ENCODE measurements at places on chromosomes 1 and 21.

- no peak for DNase-seq
These were observed 36.9 kb upstream of the FNBP1L start for GRCh38 chr1:93411000-93411399.

GRCh38 chr1:234881893-234882771 lies 246.5 kb downstream of the TOMM20 start:
- no peak for DNase-seq

GRCh38 chr1:180237869-180238476 lies 7.9 kb downstream of the LHX4 start:
- DNase-seq, result no peak

DNA sequence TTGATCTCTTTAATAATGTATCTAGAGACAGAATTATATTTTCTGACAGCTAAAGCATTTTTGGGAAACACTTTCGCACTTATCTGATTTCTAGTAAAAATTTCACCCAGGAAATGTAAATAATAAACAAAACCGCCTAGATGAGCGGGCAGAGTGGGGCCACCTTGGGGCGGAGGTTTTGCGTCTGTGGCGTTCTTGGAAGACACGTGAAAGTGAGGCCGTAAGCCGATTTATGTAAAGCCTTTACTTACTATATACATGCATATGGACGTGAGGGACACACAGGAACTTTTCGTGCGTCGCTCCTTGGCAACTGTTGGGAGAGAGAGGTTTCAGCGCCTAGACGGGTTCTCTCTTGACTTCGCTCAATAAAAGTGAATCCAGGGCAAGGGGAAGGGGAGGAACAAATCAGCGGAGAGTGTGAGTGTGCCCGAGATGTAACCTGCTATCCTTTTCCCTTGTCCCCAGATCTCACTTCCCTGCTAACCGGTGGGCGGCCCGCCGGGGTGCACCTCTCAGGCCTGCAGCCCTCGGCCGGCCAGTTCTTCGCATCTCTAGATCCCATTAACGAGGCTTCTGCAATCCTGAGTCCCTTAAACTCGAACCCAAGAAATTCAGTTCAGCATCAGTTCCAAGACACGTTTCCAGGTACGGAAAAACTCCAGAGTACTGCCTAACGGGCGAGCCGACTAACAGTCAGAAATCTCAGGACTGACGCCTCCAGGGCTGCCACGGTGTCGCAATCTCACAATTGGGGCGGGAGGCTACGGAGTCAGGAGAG lies 1.7 kb downstream of the HLX start:
- no peak for DNase-seq

GRCh38 chr1:43235451-43236121 lies 34.2 kb upstream of the TMEM125 start:
- DNase-seq, result no peak
